Endodermal cell (in vitro differentiated cells): ENCODE measurements at places on chromosomes 3 and 15.
A peak's percentile ranks its signal among the peaks of the same experiment; 100 is the strongest.

DNA sequence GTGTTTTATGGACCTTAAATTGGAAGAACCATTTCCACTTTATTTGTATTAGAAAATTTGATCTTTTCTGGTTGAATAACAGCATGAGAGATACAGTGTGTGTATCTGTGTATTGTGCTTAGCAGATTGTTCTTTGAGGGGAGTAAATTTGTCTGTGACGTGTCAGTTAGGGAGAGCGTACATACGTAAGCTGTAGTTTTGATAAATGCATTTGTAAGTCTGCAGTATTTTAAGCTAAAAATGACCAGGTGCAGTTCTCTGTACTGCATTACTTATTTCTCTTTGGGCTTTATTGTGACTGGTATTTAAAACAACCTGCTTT, 264.8 kb downstream of the ROBO2 start:
- no peak for DNase-seq
- no peaks in the 10 kb centered on the region for H3K4me1 ChIP-seq
- peak overlapping the region; percentile 52 for H3K27ac ChIP-seq
- H3K4me3 ChIP-seq, result no peak overlapping the region
- H3K27me3 ChIP-seq, result no peaks in the 10 kb centered on the region

GRCh38 chr3:60424942-60425341, 826.3 kb downstream of the FHIT start:
- H3K4me1 ChIP-seq, result no peaks in the 10 kb centered on the region
- H3K27me3 ChIP-seq, result no peaks in the 10 kb centered on the region
- no peak overlapping the region for H3K4me3 ChIP-seq

DNA sequence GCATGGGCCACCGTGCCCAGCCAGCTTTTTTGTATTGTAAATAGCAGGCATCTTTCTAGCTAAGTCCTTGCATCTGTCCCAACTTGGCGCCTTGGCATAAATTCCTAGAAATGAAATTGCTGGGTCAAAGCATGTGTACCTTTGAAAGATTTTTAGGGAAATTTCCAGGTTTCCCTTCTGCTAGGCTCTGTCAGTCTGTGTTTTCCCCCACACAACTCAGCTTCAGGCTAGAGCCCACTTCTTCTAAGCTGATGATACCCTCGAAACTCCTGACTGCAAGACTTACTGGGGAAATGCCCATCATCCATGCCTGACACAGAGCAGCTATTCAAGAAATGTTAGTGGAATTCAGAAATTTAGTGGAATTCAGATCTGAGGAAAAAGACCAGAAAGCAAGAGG, 10.8 kb upstream of the RPL32 start:
- no peak for DNase-seq
- no peak overlapping the region for H3K27ac ChIP-seq
- H3K36me3 ChIP-seq, result no peaks in the 10 kb centered on the region
- no peak overlapping the region for H3K4me3 ChIP-seq

- no peaks in the 10 kb centered on the region for H3K4me1 ChIP-seq
- H3K36me3 ChIP-seq, result peaks cover 76% of the 10 kb centered on the region
- DNase-seq, result no peak
- H3K27me3 ChIP-seq, result no peaks in the 10 kb centered on the region
These were observed 54.8 kb downstream of the LMCD1 start for GRCh38 chr3:8556473-8556869.

DNA sequence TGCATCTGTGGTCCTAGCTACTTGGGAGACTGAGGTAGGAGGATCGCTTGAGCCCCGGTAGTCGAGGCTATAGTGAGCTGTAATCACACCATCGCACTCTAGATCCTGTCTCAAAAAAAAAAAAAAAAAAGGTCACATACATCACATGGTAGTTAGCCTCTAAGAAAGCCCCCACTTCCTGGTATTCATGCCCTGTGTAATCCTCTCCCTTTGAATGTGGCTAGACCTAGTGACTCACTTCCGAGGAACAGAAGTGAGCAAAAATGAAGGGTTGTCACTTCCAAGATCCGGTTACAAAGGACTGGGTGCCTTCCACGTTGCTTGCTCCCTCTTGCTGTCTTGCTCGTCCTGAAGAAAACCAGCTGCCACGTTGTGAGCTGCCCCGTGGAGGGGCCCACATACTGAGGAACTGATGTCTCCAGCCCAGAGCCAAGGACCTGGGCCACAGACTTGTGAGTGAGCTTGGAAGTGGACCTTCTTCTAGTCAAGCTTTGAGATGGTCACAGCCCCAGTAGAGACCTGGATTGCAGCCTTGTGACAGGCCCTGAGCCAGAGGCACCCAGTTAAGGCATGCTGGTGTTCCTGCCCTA, 12.6 kb upstream of the LCTL start:
- H3K27me3 ChIP-seq, result no peaks in the 10 kb centered on the region
- no peak overlapping the region for H3K4me3 ChIP-seq
- H3K27ac ChIP-seq, result no peak overlapping the region
- H3K36me3 ChIP-seq, result no peaks in the 10 kb centered on the region

DNA sequence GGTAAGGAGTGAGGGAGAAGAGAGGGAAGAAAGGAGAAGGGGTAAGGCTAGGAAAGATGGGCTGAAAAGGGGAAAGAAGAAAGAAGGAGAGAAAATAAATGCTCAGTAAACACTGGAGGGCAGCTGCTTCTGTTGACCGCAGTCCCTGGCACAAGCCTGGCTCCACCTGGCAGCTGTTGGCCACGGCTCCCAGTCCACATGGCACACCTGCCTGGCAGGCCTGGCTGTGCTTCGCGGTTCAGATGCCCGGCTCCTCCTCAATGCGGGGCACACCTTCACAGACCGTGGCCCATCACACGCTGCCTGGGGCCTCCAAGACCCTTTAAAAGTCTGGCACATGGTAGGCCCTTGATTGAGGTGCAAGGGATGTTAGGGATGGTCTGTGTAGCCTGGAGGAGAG, 516.8 kb upstream of the PROK2 start:
- no peaks in the 10 kb centered on the region for H3K4me1 ChIP-seq
- no peak for DNase-seq
- H3K36me3 ChIP-seq, result no peaks in the 10 kb centered on the region
- no peak overlapping the region for H3K27ac ChIP-seq
- no peak overlapping the region for H3K4me3 ChIP-seq

GRCh38 chr15:40493089-40493840, 22.5 kb downstream of the CHST14 start:
- H3K27ac ChIP-seq, result no peak overlapping the region
- DNase-seq, result no peak
- H3K36me3 ChIP-seq, result no peaks in the 10 kb centered on the region
- H3K4me3 ChIP-seq, result no peak overlapping the region
- no peaks in the 10 kb centered on the region for H3K27me3 ChIP-seq

DNA sequence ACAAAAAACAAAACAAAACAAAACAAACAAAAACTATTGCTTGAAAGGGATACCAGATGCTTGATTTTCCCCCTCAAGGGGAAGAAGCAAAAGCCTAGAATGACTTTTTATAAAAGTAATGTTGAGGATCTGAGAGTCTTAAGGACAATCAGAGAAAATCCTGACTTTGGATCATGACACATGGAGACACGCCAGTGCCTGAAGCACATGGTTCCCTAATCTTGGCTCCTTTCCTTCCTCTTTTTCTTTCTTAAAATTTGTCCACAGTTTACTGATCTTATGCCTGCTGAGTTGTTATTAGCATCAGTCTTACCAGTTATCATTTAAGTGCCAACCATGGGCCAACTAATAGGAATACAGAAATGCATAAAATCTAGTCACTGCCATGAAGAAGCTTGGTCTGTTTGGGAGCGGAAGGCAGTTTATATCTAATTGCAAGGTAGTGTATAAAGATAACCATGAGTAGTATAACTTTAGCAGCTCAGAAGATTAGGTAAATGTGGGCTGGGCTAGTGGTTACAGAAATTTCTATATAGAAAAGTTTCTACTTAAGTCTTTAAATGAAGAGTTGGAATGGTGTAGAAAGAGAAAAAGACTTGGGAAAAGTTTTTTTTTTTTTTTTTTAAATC, 6.9 kb downstream of the GLCE start:
- H3K4me1 ChIP-seq, result no peaks in the 10 kb centered on the region
- no peak overlapping the region for H3K4me3 ChIP-seq
- H3K27me3 ChIP-seq, result no peaks in the 10 kb centered on the region
- H3K36me3 ChIP-seq, result peaks cover 7% of the 10 kb centered on the region

DNA sequence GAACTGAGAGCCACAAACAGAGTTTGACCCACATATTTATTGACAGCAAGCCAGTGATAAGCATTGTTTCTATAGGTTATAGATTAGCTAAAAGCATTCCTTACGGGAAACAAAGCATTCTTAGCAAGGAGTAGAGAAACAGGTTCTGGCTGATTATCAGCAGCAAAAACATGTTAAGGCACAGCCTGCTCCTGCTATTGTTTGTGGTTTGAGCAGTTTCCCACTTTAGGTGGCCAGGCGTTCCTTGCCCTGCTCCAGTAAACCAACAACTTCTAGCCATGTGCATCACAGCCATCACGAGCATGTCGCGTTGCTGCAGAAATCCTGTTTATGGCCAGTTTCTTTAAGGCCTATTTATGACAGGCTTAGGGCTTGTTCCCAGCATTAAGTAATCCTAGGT, 44.7 kb upstream of the C2CD4B start:
- H3K27me3 ChIP-seq, result no peaks in the 10 kb centered on the region
- DNase-seq, result peak; percentile 60
- H3K4me3 ChIP-seq, result peak overlapping the region; percentile 66
- no peaks in the 10 kb centered on the region for H3K36me3 ChIP-seq
- H3K4me1 ChIP-seq, result no peaks in the 10 kb centered on the region
- no peak overlapping the region for H3K27ac ChIP-seq

- H3K36me3 ChIP-seq, result peaks cover 5% of the 10 kb centered on the region
- peak overlapping the region; percentile 59 for H3K4me3 ChIP-seq
- peak; percentile 62 for DNase-seq
- H3K27me3 ChIP-seq, result no peaks in the 10 kb centered on the region
- no peaks in the 10 kb centered on the region for H3K4me1 ChIP-seq
- peak overlapping the region; percentile 88 for H3K27ac ChIP-seq
These were observed 773 bp downstream of the ANKRD28 start for GRCh38 chr3:15796771-15797641.

- H3K4me1 ChIP-seq, result no peaks in the 10 kb centered on the region
- peaks cover 5% of the 10 kb centered on the region for H3K36me3 ChIP-seq
- H3K4me3 ChIP-seq, result no peak overlapping the region
- H3K27me3 ChIP-seq, result no peaks in the 10 kb centered on the region
- no peak overlapping the region for H3K27ac ChIP-seq
These were observed 16.4 kb upstream of the GNAT1 start for GRCh38 chr3:50174947-50175524.

DNA sequence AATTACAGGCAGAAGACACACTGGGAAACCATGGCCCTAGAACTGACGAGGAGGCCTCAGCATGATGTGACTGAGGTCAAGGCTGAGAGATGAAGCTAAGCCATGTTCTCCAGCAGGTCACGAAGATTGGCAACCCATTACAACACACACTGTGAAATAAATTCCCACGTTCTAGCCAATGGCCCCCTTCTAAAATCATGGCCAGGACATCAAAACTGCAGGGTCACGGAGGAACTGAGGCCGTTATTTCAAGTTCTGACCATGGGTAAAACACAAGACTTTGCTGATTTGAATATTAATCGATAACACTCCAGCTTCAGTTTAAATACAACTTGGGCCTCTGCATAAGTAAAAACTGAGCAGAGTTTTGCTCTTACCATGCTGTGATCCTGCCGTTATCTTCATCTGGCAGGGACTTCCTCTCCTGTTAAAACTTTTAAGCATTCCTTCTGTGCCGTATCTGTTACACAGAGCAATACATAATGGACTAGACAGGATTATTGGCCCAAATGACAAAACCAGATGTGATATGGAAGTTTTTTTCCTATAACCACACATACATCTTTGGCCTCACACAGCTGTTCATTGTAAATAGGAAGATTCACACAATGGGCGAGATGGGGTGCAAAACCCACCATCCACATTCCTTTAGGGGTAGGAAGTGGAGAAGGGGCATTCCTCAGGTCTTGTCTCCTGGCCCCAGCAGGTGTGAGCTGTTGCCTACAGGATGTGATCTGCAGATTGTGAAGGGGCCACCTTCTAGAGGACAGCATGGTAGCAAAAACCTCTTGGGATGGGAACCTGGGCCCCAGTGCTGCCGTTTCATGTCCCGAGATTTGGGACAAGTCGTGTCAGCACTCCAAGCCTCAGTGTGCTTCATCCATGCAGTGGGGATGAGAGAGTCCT, 207.4 kb downstream of the OPA1 start:
- H3K36me3 ChIP-seq, result no peaks in the 10 kb centered on the region
- DNase-seq, result no peak
- H3K27ac ChIP-seq, result no peak overlapping the region
- H3K4me3 ChIP-seq, result no peak overlapping the region
- H3K4me1 ChIP-seq, result no peaks in the 10 kb centered on the region

GRCh38 chr15:48601095-48601494, 44.4 kb downstream of the FBN1 start:
- H3K4me1 ChIP-seq, result no peaks in the 10 kb centered on the region
- no peaks in the 10 kb centered on the region for H3K36me3 ChIP-seq
- no peak overlapping the region for H3K27ac ChIP-seq
- no peak for DNase-seq
- H3K4me3 ChIP-seq, result no peak overlapping the region
- no peaks in the 10 kb centered on the region for H3K27me3 ChIP-seq

- H3K36me3 ChIP-seq, result no peaks in the 10 kb centered on the region
- H3K4me1 ChIP-seq, result peaks cover 8% of the 10 kb centered on the region
- DNase-seq, result peak; percentile 47
- H3K4me3 ChIP-seq, result no peak overlapping the region
- H3K27me3 ChIP-seq, result no peaks in the 10 kb centered on the region
These were observed 20.4 kb upstream of the FGF12 start for GRCh38 chr3:192747746-192748145.

- H3K36me3 ChIP-seq, result no peaks in the 10 kb centered on the region
- H3K27ac ChIP-seq, result no peak overlapping the region
These were observed 710.3 kb downstream of the PDCD6IP start for GRCh38 chr3:34508732-34509131.

- peak; percentile 68 for DNase-seq
- peaks cover 75% of the 10 kb centered on the region for H3K27me3 ChIP-seq
- no peaks in the 10 kb centered on the region for H3K36me3 ChIP-seq
- H3K4me3 ChIP-seq, result peak overlapping the region; percentile 71
- no peaks in the 10 kb centered on the region for H3K4me1 ChIP-seq
- peak overlapping the region; percentile 67 for H3K27ac ChIP-seq
These were observed 14.4 kb downstream of the NR2F2 start for GRCh38 chr15:96344706-96345559.

DNA sequence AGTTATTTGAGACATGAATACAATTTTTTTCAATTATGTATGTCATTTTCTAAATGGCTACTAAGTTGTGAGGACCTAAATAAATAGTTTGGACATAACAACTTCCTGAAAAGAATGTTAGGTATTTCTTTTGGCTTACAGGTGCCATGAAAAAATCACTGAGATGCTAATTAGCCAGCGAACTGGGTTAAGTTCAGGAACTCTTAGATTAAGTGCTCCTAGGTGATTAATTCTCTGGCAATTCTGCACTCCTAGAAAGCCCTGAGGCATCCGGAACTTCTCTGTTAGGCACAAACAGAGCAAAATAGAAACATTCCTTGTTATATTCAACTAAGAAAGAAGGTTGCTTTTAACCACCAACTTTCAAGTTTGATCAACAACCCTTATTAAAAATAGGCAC, 192.3 kb downstream of the STAG1 start:
- no peak overlapping the region for H3K4me3 ChIP-seq
- peaks cover 3% of the 10 kb centered on the region for H3K36me3 ChIP-seq
- no peaks in the 10 kb centered on the region for H3K27me3 ChIP-seq
- H3K4me1 ChIP-seq, result peaks cover 5% of the 10 kb centered on the region
- H3K27ac ChIP-seq, result no peak overlapping the region
